ENCODE measurements at places on chromosomes 5 and 9. TPM values are rescaled to one million over a fixed set of nuclear protein-coding genes. Genes with fewer than 3 reads are reported as not detected.

GRCh38 chr5:14062178-14062577, 81.0 kb upstream of the TRIO start:
- no peak for DNase-seq

DNA sequence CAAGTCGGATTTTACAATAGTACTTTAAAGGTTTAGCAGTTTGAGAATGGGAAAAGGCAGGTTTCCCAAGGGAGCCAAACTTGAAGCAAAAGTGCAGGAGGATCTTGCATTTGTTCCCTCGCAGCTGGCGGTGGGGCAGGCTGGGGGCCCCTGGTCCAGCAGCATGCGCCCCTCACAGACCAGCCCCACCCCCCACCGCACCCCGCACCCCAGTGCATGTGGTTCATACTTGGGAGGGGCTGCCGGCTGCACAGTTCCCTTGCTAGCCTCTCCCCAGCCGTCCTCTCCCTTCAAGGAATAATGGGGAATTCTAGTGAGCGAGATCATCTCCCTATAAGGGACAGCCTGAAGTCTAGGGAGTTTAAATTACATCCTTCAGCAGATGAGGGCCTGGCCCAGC, 273.1 kb upstream of the IRX2 start:
- no peak for DNase-seq

The SPINK13 gene
- 0.59 TPM for polyA plus RNA-seq

- DNase-seq: no peak
These were observed 1.5 kb upstream of the RALGDS start for GRCh38 chr9:133122605-133122934.

The IL4 gene
- not detected for polyA plus RNA-seq

GRCh38 chr5:149053072-149053695, 9.7 kb downstream of the SH3TC2 start:
- no peak for DNase-seq

GRCh38 chr9:5518171-5518936, 8.0 kb downstream of the PDCD1LG2 start:
- DNase-seq: no peak

GRCh38 chr5:5014586-5015235, 125.4 kb upstream of the ADAMTS16 start:
- no peak for DNase-seq

The FAXDC2 gene
- 45.3 TPM for polyA plus RNA-seq

- DNase-seq: no peak
These were observed 33.9 kb upstream of the NXNL2 start for GRCh38 chr9:88501086-88501485.

DNA sequence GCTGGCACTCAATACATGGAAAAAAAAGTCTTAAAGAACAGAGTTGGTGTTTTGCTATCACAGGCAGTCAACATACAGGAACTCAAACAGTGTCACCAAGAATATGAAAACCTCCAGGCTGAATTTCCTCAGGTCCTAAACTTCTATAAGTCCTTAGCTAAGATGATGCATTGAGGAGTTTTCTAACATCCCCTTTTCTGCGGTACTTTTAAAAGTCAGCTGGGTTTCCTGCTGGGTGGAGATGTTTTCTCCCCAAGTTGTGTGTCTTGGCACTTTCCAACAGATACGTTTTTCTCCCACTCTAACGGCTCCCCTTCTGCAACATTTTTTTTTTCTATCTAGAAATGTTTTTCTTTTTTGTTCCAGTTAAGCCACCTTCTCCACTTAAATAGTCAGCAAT, 244.8 kb upstream of the HAPLN1 start:
- no peak for DNase-seq

- no peak for DNase-seq
These were observed 166.3 kb downstream of the DOCK2 start for GRCh38 chr5:169803077-169803981.

DNA sequence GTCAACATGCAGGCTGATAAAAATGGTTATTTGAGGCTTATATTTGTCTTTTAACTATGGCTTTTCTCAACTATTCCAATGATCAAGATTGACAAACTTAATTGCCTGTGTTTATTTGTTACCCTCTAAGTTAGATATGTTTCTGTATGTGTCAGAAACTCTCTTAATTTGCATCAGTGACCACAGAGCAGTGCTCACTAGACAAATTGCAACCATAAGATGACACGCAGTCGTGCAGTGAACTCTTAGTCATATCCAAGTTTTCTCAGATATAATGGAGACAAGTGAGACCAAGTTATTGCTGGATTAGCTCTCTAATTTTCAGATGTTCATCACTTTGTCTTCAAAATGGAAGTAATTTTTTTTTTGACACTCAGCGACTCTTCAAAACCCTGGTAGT, 342.2 kb upstream of the RFX3 start:
- no peak for DNase-seq

- DNase-seq: no peak
These were observed 90.6 kb downstream of the ZFAND5 start for GRCh38 chr9:72274441-72274840.

DNA sequence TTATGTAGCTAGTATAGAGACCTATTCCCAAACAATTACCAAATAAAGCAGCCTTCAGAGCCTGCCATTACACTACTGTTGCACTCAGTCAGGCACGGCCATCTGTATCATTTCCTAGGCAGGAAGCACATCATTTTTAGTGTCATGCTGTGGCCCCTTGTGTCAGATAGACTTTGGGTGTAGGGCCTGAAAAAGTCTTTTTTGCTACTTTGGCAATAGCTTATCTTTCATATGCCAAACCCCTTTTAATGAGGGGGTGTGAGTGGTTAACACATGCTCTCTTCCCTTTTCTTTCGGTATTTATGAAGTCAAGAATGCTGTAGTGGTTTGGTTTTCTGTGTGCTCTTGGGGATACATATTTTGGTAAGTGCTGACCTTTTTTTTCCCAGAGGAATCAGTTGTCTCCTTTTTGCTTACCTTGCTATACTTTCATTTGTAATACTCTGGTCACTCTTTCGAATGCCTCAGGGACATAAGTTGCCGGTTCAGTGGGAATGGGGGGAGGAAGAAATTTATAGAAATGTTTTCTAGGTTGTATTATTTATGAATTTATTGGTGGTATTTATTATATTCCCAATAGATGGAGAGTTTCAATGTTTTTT, 209.8 kb downstream of the CSNK1G3 start:
- DNase-seq: no peak

The SLC25A2 gene
- polyA plus RNA-seq: not detected

DNA sequence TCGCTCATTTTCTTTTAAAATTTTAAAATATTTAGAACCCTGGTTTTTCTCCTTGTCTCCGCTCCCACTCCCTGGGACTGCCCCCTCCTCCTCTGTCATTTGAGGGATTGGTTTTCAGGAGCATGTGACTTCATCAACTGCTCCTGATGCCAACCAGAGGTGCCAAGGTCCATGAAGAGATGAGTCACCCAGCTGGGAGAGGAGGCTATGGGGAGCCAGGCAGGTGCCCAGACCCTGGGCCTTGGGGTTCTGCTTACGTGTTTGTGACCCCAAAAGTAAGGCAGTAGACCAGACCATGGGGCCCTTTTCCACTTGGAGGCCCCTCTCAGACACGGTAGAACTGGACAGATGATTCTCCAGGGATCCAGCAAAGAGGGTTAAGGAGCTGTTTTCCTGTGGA, 167.0 kb downstream of the FGF18 start:
- no peak for DNase-seq

- no peak for DNase-seq
These were observed 6.8 kb downstream of the AUH start for GRCh38 chr9:91354881-91355280.

- no peak for DNase-seq
These were observed 2.0 kb downstream of the MATR3 start for GRCh38 chr5:139295346-139296057.

DNA sequence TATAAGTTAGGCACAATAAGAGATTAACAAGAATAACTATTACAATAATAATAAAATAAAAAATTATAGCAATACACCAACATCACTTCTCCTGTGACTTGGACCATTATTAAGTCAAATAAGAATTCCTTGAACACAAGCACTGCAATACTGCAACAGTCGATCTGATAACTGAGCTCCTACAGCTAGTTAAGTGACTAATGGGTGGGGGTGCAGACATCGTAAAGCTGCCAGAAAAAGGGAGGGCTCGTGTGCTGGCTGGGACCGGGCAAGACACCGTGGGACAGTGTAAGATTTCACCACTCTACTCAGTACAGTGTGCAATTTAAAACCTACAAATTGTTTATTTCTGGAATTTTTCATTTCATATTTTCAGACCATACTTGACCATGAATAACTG, 78.8 kb downstream of the SNX24 start:
- DNase-seq: no peak

- DNase-seq: peak; percentile 72
These were observed 483 bp downstream of the C9orf85 start for GRCh38 chr9:71911908-71912335.

DNA sequence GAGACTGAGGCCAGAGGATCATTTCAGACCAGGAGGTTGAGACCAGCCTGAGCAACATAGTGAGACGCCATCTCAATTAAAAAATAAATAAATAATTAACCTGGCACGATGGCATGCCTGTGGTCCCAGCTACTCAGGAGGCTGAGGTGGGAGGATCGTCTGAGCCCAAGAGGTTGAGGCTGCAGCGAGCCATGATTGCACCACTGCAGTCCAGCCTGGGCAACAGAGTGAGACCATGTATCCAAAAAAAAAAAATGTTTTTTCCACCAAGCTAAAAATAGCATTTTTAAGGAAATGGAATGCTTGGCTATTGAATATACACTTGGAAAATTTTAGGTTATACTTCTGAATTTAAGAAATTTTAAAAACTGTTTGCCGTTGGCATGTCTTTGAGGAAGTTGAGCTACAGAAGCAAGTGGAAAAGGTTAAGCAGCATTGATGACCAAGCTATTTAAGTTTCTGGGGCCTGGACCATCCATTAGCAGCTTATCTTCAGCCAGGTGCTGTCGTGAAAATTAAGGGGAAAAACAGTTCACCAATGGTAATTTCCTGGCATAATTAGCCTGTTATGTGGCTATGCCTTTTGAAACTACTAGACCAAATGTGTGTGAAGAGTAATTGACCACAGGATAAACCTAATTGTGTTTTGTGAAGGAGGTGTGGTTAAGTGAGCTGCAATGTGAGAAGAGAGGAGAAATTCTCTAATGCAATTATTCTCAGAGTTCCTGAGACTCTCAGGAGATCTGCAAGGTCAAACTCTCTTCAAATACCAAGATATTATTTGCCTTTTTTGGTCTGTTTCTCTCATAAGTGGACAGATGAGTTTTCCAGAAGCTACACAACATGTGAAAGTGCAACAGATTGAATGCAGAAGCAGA, 21.0 kb downstream of the F2R start:
- DNase-seq: no peak

GRCh38 chr9:79129865-79130480, 441.8 kb upstream of the TLE4 start:
- DNase-seq: peak; percentile 72

DNA sequence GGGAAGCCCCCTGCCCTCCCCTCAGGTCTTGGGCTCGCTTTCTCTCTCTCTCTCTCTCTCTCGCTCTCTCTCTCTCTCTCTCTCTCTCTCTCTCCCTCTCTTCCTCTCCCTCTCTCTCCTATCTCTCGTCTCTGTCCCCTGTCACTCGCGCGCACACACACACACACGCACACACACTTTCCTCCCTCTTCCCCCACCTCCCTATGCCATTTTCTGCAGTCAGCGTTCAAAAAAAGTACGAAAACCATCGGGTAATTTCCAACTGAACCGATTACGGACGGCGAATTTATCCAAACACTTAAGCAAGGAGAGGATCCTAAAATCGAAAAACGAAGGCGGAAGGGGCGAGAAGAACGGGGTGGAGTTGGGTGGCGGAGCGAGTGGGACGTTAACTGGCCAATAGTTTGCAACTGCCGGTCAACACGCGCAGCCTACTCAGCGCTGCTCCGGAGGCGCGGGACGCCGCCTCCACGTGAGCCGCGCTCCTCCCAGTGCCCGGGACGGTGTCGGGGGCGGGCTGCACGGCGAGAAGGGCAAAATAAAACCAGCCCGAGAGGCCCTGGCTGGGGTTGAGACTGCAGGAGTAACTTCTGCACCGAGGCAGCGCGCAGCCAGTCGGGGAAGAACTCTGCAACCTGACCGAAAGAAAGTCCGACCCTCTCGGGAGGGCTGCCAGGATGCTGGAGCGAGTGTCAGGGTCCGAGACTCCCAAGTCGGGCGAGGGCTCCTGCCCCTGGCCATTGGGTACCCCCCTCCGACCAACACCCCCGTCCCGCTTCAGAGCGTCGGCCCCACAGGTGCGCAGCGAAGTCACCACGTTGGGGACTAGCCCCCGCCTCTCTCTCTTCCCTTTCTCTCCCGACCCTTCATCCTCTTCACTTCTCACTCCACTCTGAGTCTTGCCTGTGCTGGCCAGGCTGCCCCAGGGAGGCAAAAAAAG, 24.9 kb upstream of the ELAVL2 start:
- DNase-seq: no peak

- DNase-seq: no peak
These were observed 33.3 kb downstream of the GLIS3 start for GRCh38 chr9:4266602-4267001.

DNA sequence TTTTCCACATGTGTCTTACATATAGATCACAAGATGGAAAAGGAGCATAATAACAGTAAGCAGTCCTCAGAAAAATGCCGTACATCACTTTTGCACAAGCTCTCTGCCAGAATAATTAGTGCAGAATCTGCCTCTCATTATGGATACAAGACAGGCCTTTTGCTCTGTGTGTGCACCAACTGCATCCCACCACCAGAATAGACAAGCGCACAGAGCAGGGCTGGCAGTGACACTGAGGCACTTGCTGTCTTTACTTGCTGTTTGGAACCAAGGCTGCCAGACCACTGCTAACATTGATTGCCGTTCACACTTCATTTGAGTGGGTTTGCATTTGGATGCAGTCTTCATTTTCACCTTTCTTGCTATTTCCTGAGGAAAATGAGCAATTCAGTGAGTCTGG, 741.3 kb downstream of the TLE1 start:
- DNase-seq: no peak

The IFNA2 gene
- not detected for polyA plus RNA-seq

DNA sequence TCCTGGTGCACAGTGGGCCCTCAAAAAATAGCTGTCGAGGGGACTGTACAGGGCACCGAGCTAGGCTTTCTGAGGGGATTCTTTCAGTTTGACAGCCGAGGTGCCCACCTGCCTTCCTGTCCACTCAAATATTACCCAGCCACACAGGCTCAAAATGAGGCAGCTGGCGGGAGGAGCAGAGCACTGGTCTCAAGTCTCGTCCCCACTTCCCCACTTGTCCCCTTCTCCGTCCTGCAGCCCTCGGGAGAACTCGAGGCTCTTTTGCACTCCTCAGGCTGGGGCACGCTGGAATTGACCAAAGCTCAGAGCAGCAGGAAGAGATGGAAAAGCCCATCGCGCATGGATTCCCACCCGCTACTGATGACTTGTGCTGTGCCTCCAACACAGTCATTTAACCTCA, 185.2 kb downstream of the HSPA4 start:
- no peak for DNase-seq

DNA sequence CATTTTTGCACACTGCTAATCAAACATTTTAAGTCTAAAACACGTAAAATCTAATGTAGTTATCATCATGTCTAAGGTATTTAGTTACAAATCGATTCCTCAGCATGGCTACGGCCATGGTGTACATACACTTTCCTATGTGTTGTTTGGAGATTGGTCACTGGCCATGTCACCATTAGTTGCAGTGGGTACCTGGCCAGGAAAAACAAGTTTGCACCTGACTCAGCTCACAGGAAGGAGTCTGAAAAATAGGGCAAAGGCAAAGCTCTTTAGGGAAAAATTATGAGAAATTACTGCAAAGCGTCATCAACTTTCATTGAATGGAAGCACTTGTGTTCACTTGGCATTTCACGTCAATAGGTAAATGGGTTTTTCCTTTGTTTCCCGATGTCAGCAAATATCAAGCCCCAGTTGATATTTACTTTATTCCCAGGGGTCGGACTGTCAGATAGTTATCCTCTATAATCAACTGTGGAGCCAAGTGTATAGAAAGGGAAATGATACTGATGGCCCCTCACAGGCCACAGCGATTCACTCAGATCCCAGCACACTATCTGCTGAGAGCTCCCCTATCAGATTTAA, 626.0 kb upstream of the ADAMTS16 start:
- no peak for DNase-seq
